ENCODE measurements at places on chromosomes 11 and 22.

- no peak for DNase-seq
Measured at GRCh38 chr11:32015427-32015826, 75.4 kb upstream of the RCN1 start.

GRCh38 chr22:20165421-20165820, 14.6 kb upstream of the CCDC188 start:
- DNase-seq: no peak

DNA sequence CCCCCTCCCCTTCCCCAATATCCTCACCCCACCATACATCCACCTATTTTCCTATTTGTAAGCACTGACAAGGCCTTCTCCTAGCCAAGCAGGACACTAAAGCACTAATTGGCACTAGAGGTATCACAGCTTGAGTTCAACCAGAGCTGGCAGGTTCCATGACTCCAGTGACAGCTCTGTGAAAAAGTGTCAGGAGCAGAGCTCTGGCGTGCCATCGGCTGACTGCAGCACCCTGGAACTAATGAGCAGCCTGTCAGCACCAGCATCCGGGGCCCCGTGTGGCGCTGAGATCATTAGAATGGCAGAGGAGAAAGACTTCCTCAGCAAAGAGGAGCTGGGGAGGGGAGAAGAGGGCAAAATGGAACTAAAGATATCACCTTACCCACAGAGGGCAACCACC, 847.4 kb downstream of the NTM start:
- DNase-seq: no peak

DNA sequence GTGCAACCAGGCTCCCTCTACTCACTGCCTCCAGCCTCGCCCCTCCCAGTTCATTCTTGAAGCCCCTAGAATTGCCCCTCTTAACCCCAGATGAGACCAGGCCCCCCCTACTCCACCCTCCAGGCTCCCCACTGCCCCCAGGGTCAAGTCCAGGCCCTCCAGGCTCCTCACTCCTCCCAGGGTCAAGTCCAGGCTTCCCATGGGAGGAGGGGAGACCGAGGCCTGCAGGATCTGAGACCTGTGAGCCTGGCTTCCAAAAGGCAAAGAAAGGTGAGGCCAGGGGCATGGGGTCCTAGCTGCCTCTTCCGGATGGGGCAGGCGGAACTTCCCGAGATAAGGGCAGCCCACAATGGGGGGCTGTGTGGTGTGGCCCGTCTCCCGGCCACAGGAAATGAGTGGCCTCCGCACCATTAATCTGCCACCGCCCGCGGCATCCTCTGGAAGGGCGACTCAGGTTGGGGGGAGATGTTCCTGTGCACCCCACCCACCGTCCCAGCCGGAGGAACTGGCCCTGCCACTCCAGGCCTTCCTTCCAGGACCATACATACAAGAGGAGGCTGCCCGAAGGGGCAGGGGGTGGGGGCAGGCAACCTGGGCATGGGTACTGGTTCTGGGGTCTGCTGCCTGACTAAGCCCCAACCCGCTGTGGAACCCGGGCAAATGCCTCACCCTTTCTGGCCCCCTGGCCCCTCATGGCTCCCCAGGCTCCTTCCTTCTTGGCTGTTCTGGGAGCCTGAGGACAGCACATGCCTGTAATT, 35.1 kb upstream of the WNT11 start:
- DNase-seq: no peak

- no peak for DNase-seq
Measured at GRCh38 chr11:2535673-2536439, 91.0 kb downstream of the KCNQ1 start.

- DNase-seq: no peak
Measured at GRCh38 chr11:32100495-32100894, 9.6 kb downstream of the RCN1 start.

GRCh38 chr11:7656704-7657103, 16.6 kb downstream of the CYB5R2 start:
- DNase-seq: no peak

GRCh38 chr11:8352103-8352875, 88.6 kb upstream of the LMO1 start:
- no peak for DNase-seq

GRCh38 chr22:19113429-19113828, 8.8 kb downstream of the DGCR2 start:
- no peak for DNase-seq

DNA sequence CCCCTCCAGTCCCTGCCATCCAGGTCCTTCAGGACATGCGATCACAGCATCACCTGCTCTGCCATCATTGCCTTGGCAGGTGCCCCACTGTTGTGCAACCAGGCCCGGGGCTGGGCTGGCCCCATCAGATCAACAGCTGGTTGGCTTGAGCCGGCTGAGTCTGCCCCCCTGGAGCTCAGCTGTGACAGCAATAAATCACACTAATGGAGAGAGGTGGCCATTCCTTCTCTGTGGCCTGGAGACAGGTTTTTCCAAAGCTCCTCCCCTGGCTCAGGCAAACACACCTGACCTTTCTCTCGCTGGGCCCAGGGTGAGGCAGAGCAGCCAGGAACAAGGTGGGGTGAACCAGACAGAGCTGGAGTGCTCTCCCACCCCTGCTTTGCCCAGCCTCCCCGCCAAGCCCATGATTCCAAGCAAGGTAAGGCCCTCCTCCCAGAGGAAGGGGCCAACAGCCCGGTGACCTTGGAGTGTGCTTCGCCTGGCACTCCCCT, 8.9 kb upstream of the FXYD2 start:
- DNase-seq: no peak

DNA sequence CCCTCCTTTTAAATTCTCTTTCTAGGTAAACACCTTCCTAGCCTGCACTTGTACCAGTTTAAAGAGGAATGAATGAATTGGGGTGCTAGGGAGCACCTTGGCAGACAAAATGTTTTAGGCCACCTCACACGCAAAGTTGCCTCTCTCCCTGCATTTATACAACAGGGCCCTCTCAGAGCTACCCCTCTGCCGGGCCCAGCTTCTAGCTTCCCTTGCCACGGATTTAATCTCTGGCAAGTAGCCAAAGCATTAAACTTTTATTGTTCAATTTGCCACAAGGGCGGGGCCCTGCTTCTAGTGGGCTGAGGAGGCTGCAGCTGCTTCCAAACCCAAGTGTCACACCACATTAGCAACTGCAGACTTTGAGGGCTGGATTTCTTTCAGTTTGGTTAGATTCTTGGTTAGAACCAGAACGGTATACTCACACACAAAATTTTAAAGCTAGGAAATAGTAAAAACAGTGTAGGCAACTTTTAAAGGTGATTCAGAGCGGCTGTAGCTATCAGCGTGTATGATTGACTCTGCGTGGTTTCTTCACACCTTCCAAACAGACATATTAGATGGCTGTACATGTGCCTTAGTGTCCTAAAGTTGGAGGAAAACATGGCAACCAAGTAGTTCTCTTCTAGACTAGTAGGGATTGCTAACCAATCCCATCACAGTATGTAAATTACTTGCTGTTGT, 6.5 kb downstream of the KREMEN1 start:
- no peak for DNase-seq

DNA sequence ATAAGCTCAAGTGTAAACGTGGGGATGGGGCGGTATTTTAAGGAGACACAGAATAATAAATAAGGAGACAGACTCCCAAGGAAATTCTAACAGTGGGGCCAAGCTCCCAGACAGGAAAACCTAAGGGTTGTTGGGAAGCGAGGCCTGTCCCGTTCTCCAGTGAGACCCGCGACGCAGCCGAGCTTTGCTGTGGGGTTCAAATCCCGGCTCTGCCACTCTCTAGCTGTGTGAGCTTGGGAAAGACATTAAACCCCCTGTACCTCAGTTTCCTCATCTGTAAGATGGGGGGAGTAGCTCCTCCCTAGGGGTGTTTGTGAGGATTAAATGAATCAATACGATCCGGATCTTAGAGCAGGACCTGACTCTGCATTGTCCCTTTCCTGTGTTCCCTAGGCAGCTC, 106.8 kb downstream of the TRIM29 start:
- DNase-seq: no peak

- no peak for DNase-seq
Measured at GRCh38 chr11:74941492-74941891, 7.4 kb downstream of the XRRA1 start.

DNA sequence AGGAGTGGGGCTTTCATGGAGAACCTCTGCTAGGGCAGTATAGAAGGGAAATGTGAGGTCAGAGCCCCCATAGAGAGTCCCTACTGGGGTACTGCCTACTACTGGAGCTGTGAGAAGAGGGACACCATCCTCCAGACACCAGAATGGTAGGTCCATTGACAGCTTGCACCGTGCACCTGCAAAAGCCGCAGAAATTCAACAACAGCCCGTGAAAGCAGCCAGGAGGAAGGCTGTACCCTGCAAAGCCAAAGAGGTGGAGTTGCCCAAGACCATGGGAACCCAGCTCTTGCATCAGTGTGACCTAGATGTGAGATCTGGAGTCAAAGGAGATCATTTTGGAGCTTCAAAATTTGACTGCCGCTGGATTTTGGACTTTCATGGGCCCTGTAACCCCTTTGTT, 245.6 kb downstream of the TENM4 start:
- no peak for DNase-seq

DNA sequence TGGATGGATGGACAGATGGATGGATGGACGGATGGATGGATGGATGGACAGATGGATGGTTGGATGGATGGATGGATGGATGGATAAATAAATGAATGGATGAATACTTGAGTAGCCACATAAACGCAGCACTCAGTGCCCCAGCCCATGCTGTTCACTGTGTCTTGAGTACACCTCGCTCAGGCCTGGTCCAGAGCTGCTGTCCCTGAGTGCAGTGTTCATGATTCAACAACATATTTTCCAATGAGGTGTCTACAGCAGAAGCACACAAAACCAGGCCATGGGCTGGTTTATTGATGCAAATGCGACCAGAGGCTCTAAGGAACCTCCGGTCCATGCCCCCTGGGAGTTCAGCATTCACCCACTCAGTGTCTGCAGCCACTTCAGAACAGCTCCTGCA, 584.3 kb downstream of the BRD1 start:
- no peak for DNase-seq

- no peak for DNase-seq
Measured at GRCh38 chr11:129798212-129798611, 17.4 kb upstream of the TMEM45B start.

DNA sequence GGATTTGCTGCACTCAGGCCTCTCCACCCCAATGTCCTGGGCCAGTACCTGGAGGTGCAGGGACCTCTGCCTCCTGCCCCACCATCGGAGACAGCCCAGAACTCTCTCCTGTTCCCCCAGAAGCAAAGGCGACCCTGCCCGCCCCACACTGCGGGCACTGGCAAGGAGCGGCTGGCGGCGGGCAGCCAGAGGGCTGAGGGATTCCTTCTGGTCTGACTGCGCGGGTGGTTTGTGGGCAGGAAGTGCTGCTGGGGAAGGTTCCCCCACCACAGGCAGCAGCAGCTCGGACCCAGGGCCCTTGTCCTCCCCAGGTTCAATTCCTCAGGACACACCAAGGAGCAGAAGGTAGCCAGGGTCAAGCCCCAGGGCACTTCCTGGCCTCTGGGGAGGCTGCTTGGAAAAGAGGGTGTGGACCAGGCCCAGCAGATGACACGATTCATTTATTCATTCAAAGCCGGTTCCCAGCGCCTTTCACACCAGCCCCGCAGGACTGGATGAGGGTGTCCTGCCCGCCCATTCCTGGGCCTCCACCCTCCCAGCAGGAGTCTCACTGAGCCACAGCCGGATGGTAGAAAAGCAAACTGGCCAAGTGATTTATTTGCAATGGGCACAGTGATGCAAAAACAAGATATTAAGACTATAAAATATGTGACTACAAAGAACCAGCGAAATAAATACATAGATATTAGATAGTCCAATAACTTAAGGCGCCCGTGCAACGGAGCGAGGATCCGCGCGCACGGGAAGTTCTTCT, 1.2 kb downstream of the PHLDA2 start:
- DNase-seq: no peak

DNA sequence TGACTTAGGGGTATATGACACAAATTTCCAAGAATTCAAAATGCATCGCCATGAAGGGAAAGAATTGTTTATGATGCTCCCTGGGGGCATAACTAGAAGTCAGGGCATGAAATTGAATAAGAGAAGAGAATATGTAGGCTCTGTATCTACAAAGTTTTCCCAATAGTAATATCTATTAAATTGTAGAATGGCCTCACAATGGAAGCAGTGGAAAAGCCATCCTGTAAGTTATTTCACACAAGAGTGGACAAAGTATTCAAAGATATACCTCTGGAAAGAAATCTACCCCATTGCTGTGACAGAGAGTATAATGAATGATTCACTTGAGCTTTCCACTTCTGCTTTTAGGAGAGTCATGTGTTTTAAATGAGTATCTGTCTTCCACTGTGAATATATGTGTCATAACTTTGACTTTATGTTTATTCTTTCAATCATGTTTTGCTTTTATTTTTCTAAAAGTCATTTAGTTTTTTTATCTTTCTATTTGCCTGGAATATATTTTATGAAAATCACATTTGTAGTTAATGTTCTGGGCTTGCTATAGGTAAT, 65.7 kb upstream of the DDI1 start:
- DNase-seq: no peak

DNA sequence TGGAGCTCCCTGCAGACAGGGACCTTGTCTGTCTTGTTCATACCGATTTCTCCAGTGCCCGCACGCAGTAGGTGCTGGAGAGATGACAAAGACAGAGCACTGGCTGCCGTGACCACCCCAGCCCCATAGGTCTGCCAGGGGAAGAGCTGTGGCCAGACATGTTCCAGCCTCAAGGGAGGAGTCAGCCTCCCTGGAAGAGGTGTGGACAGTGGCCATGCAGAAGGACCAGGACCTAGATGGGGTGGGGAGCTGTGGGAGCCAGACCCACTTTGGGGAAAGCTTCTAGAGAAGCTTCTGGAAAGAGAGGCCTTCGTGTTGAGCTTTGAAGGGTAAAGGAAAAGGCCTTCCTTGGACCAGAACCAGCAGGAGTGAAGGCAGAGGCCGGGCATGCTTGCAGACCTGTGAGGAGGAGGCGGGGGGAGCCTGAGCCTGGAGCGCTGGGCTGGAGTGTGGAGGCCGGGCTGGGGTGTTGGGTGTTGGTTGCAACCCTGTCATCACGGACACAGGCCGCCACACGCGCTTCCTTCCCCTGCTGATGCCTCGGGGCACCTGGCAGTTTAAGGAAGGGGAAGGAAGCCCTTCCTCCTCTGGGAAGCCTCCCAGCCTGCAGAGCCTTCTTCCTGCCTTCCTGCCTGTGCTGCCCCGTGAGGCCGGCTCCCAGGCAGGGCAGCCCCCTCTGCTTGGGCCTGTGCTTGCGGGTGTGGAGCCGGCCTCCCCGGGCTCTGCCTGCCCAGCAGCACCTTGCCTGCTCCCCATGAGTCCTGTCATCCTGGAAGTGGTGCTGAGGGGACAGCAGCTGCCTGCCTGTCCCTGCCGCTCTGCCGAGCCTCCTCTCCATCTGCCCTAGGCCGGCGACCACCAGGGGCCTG, 12.3 kb downstream of the RELT start:
- no peak for DNase-seq

GRCh38 chr11:12007230-12007593, 1.2 kb downstream of the DKK3 start:
- no peak for DNase-seq
